ENCODE measurements at places on chromosomes 12 and 14. TPM values are rescaled to one million over a fixed set of nuclear protein-coding genes. Genes with fewer than 3 reads are reported as not detected.

SCNN1A gene
- polyA plus RNA-seq = not detected

OR4K1 gene
- not detected for polyA plus RNA-seq

HSPB8 gene
- polyA plus RNA-seq = not detected

RARG gene
- polyA plus RNA-seq = 4.8 TPM

TAS2R42 gene
- polyA plus RNA-seq = not detected

ERC1 gene
- 16.5 TPM for polyA plus RNA-seq

INHBC gene
- not detected for polyA plus RNA-seq

ASCL1 gene
- not detected for polyA plus RNA-seq

HOMEZ gene
- 5.6 TPM for polyA plus RNA-seq

STYX gene
- 14.1 TPM for polyA plus RNA-seq

LHX5 gene
- not detected for polyA plus RNA-seq

CPM gene
- polyA plus RNA-seq = 5.8 TPM

P2RX7 gene
- polyA plus RNA-seq = 3.8 TPM

KLHL33 gene
- polyA plus RNA-seq = 0.10 TPM

SLC25A21 gene
- not detected for polyA plus RNA-seq

PAX9 gene
- polyA plus RNA-seq = not detected

FLVCR2 gene
- polyA plus RNA-seq = 0.29 TPM

ADCY4 gene
- 0.75 TPM for polyA plus RNA-seq

SMIM41 gene
- polyA plus RNA-seq = not detected

MANSC1 gene
- 0.23 TPM for polyA plus RNA-seq
